ENCODE measurements at places on chromosomes 6 and 20. TPM values are rescaled to one million over a fixed set of nuclear protein-coding genes. Genes with fewer than 3 reads are reported as not detected.

Gene OXT
- not detected for total RNA-seq

Gene SLC17A1
- total RNA-seq = not detected

Gene DEFB129
- total RNA-seq = not detected

Gene ASIP
- total RNA-seq = not detected

Gene TENT5A
- 1.1 TPM for total RNA-seq

Gene XKR7
- total RNA-seq = not detected

Gene IRF4
- 0.45 TPM for total RNA-seq

Gene HLA-DOB
- 0.19 TPM for total RNA-seq

Gene RIPPLY2
- total RNA-seq = 0.46 TPM

Gene THEMIS
- not detected for total RNA-seq

Gene SLC4A11
- 7.5 TPM for total RNA-seq

Gene PPP1R18
- total RNA-seq = 45.5 TPM

Gene CALHM4
- total RNA-seq = not detected

Gene DYNLT2
- 0.62 TPM for total RNA-seq

Gene GRIK2
- 0.34 TPM for total RNA-seq

Gene BANF2
- total RNA-seq = not detected

Gene GPR63
- total RNA-seq = 0.60 TPM

Gene SLC22A3
- total RNA-seq = 41.5 TPM

Measured in A549 treated with CORT108297 at 1 μM for 4 hours (cell line).